ENCODE measurements at places on chromosomes 11 and 22. TPM values are rescaled to one million over a fixed set of nuclear protein-coding genes. Genes with fewer than 3 reads are reported as not detected.

DNA sequence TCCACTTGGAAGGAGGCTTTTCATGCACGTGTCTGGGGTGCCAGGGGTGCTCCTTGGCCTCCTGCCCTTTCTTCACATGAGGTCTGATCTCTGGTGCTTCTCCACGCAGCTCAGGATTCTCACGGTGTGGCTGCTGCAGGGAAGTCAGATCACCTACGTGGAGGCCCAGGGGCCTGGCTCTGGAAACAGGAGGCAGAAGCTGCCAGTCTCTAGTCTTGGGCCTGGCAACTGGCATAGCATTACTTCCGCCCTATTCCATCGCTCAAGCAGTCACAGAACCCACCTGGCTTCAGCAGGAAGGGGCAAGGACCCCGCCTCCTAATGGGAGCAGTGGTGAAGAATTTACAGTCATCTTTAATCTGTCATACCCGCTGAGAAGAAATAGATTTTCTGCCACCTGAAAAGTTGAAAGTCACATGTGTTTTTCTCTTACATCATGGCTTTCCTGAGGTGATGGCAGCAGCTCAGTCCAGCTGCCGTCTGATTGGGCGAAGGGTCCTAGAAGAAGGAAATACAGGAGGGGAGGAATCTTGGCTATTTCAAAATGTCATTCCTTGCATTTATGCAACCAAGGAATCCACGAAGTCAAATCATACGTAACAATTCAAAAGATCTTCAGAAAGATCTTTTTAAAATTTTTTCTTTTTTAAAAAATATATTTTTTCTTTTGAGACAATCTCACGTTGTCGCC lies 50.1 kb upstream of the DKK3 start:
- no peak for DNase-seq

- no peak for DNase-seq
These were observed 93.5 kb downstream of the ME3 start for GRCh38 chr11:86578727-86579405.

DNA sequence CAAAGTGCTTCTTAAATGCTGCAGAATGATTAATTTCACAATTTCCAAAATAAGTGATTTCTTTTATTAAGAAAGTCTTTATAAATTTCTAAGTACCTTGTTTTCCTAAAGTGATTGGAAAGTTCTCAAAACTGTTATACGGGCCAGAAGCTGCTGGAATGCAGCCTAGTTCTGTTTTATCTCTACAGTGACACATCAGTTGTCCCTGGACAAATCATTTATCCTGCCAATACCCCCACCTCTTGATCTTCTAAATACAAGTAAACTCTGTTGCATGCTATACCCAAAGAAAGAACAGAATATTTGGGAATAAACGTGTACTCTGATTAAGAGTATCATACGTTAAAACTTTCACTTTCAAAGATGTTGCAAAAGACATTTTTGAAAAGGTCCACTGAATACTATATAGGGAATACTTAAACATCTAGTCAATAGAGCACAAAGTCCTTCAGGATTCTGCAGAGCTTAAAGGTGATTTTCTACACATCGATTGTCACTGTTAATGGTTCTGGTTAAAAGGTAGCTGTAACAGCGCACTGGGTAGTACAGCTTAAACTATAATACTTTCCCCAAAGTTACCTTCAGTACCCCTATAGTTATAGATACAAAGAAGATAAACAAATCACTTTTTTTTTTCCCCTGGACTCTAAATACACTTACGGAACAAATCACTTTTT lies 92.1 kb upstream of the APOA1 start:
- no peak for DNase-seq

GRCh38 chr11:59761993-59762392 lies 6.8 kb downstream of the STX3 start:
- no peak for DNase-seq

- no peak for DNase-seq
These were observed 20.9 kb upstream of the P4HA3 start for GRCh38 chr11:74332291-74332690.

GRCh38 chr11:7484645-7485044 lies 661 bp upstream of the OLFML1 start:
- DNase-seq, result no peak

GRCh38 chr11:95827696-95828095 lies 37.4 kb downstream of the CEP57 start:
- DNase-seq, result no peak

DNA sequence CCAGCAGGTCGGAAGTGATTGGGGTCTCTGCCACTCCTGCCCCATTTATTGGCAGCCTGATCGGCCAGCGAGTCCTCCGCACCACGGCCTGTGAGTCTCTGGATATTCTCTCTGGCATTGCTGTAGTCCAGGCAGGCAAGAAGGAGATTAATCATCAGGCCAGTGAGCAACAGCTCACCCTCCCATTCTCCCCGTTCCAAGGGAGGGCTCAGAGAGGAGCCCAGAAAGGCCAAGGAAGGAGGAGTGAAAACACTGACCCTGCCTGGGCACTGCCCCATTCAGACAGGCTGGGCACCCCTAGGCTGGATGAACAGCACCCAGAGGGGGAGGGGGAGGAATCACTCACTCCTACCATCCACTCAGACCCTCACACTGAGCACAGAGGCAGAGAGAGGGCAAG lies 3.1 kb downstream of the SAA2 start:
- DNase-seq, result no peak

- DNase-seq, result no peak
These were observed 887.1 kb downstream of the DLG2 start for GRCh38 chr11:84740050-84740449.

- DNase-seq, result no peak
These were observed 132.6 kb downstream of the MICAL2 start for GRCh38 chr11:12242966-12243365.

- no peak for DNase-seq
These were observed 26.6 kb downstream of the KCNQ1OT1 start for GRCh38 chr11:2673250-2673610.

DNA sequence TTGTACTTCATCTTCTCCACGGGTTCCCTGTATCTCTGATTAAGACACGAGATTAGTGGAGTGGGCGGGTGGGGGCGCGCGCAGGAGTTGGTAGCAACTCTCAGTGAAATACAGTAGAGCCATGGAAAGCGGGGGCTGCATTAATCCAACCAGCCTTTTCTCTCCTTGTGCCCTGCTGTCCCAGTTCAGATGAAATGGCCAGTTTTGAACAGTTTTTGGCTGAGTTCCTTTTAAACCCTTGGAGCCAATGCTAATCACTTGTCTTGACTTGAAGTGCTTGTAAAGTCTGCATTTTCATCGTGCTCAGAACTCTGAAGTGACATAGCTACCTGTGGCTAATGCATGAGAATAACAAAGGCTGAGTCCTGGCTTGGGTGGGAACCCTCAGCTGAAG lies 734 bp upstream of the TMEM123 start:
- DNase-seq, result no peak

GRCh38 chr11:65305501-65306268 lies 9.0 kb upstream of the CDC42EP2 start:
- no peak for DNase-seq

DNA sequence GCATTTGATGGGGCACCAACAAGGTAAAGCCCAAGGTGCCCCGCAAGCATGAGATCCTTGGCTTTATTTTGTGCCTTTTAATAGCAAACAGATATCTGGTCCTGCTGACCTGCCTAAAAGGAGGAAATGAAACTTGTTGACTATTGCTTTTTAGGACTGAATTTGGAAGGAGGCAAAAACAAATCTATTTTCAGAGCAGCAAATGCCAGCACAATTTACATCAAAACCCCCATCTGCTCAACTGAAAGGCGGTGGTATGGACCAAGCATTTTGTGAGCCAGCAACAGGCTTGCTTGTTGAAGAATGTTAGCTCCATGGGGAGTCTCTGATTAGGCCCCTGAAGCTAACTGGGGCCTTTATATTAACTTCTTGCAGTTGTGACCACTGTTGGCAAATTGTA lies 192.6 kb upstream of the E2F8 start:
- no peak for DNase-seq

GRCh38 chr11:122098261-122098980 lies 17.6 kb downstream of the BLID start:
- DNase-seq, result no peak

- DNase-seq, result no peak
These were observed 6.8 kb downstream of the TRPM5 start for GRCh38 chr11:2437516-2437915.

DNA sequence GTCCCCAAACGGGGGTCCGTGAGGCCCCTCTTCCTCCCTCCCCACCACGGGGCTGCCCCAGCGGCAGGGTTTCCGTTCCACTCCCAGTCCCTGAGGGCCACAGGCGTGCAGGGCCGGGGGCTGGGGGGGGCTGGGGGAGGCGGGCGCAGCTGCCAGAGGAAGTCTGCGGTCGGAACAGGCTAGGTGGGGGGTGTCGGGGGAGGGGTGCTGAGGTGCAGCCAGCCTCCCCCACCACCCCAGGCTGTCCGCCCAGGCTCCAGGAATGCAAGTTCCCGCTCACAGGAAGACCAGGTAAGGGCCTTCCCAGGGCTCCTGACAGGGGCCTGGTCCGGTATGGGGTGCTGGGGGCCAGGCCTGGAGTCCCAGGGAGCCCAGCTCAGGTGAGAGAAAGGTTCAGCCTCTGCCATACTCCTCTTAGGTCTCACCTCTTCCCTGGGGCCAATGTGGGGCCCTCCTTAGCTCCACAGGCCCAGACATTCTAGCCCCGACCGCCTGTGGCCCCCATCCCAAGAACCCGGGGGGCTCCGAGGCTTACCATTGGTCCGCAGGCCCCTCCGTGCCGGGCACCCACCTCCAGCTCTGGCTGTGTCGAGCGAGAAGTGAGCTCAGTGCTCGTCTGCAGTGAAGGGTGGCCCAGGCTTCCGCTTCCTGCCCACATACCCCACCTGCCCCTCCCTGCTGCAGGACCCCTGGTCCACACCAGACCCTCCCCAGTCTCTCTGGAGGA lies at the start of gene PTPRCAP:
PTPRCAP (minus strand) TSS at position 601 of the 727 bp plus-strand sequence; CDS start at position 538, 63 bp downstream.
- peak; percentile 87 for DNase-seq

GRCh38 chr11:120714438-120714837 lies 202.9 kb downstream of the GRIK4 start:
- no peak for DNase-seq

- no peak for DNase-seq
These were observed at the start of gene HBB for GRCh38 chr11:5226732-5227310. Gene HBB (minus strand): TSS chr11:5227071. CDS start chr11:5227021, 50 bp downstream.

DNA sequence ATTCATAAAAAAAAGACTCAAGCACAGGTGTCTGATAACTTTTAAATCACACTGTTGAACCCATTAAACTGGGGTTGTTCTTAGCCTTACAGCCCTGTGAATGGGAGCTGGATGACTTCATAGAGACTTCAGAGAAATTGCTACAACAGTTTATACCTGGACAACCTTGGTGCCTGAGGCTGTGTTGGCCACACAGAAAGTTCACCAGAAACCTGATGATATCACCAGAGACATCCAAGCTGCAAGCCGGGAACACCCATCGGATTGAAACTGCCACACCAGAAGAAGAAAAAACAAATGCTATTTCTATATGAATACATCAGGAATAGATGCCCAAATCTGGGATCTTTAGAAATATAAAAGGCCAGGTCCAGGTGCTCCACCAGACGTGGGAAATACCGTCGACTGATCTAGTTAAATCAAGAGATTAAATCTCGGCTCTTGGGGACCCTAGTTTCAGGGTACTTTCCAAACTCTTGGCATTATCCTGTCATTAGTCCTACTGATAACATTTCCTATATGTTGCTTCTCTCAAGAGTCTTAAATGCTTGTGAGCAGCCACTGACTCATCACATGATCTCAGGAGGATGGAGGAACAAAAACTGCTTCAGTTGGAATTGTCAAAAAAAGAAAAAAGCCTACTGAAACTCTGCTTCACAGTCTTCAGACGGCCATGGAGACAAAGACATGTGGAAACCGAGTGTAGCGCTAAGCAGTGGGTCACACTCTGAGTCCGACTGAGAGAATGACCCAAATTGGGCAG lies 28.6 kb upstream of the APOL5 start:
- DNase-seq, result no peak

DNA sequence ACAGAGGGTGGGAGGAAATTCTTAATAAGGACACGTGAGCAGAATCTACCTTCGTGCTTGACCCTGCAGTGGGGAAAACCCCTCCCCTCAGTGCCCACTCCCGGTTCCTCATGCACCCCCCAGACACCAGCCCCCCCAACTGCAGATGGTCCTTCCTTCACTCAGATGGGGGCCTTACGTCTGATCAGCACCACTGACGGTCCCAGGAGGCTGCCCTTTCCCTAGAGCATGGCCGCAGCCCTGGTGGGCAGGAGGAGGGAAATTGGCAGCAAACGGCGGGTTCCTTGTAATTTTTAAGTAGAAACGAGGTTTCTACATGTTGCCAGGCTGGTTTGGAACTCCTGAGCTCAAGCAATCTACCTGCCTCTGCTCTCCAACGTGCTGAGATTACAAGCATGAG lies 477.7 kb downstream of the TBC1D22A start:
- DNase-seq, result no peak

GRCh38 chr11:43419460-43419859 lies 60.7 kb downstream of the TTC17 start:
- DNase-seq, result peak; percentile 57

- DNase-seq, result no peak
These were observed 14.2 kb downstream of the LMO1 start for GRCh38 chr11:8249482-8249881.

- DNase-seq, result no peak
These were observed 39.8 kb upstream of the TOP3B start for GRCh38 chr22:22022255-22022840.

- no peak for DNase-seq
These were observed 80.6 kb upstream of the CARD18 start for GRCh38 chr11:105220121-105220520.

GRCh38 chr11:27673979-27674663 lies 26.1 kb downstream of the BDNF start:
- no peak for DNase-seq

GRCh38 chr11:36342327-36342726 lies 46.2 kb downstream of the PRR5L start:
- no peak for DNase-seq

DNA sequence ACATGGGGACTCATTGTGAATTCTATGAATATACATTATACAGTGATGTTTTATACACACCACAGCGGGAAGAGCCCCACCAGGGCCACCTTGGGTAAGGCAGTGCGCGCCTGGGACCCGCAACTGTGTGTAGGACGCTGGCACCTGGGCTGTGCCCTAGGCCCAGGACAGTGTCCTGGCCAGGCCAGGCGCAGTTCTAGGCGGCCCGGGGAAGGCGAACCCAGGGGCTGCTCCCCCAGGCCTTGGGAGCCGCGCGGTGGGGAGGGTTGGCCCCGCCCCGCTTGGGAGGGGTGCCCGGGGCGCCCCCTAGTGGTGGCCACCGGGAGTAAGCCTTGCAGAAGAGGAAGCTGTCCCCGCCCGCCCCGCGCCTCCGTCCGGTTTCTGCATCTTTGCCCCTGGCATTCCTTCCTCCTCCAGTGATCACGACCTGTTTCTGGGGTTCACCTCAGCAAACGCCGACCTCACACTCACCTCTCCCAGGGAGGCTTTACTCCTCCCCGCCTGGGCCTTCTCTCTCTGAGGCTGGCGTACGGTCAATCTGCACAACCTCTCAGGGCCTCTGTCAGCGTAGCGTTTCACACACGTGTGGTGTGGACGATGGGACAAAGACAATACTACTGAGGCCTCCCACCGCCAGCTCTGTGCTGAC lies 9.5 kb upstream of the EHD1 start:
- DNase-seq, result peak; percentile 85

Gene IL17RA
- 10.7 TPM for total RNA-seq

Gene DNHD1
- 18.2 TPM for total RNA-seq

Gene SLC22A25
- total RNA-seq, result not detected

Gene MYBPC3
- not detected for total RNA-seq

Gene MFNG
- 90.9 TPM for total RNA-seq

Gene ACTN3
- not detected for total RNA-seq

Gene CD6
- 234 TPM for total RNA-seq

Gene DERL3
- 7.5 TPM for total RNA-seq

Gene TMPRSS6
- 10.7 TPM for total RNA-seq

Gene EHBP1L1
- total RNA-seq, result 51.9 TPM

Gene ST13
- 240 TPM for total RNA-seq

Gene MEI1
- 28.8 TPM for total RNA-seq

Gene SEC14L6
- total RNA-seq, result not detected

Gene ADAMTS15
- total RNA-seq, result not detected

Gene ZC3H12C
- total RNA-seq, result not detected

All from activated naive CD4-positive, alpha-beta T cell treated with anti-CD3 and anti-CD28 coated beads for 36 hours (primary cell).